NCI-H2081 treated with DMSO at 0.1 percent for 48 hours (cell line): ENCODE measurements at places on chromosomes 4 and X.

GRCh38 chr4:172660251-172660650 lies 508.4 kb upstream of the GALNT7 start:
- DNase-seq = no peak

- no peak for DNase-seq
Measured at GRCh38 chrX:48785540-48786214, 713 bp upstream of the GATA1 start.

DNA sequence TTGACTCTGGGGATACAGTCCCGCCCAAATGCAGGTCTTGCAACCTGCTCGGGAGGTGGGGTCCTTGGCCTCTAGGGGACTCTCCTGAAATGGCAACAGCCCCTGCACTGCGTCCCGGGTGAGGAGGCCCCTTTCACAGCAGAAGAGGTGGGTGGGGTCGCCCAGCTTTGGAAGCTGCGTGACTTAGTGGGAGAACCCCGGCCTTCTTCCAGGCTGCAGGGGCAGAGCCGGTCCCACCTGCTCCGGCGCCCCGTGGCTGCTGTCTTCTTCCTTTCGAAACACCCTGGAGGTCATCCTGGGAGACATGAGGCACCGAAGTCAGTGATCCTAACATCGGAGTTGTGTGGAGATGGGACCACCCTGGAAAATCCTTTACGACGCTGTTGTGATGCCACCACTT lies 103.7 kb upstream of the ADRA2C start:
- no peak for DNase-seq

GRCh38 chr4:84578540-84579402 lies 4.2 kb upstream of the CDS1 start:
- peak; percentile 0 for DNase-seq

DNA sequence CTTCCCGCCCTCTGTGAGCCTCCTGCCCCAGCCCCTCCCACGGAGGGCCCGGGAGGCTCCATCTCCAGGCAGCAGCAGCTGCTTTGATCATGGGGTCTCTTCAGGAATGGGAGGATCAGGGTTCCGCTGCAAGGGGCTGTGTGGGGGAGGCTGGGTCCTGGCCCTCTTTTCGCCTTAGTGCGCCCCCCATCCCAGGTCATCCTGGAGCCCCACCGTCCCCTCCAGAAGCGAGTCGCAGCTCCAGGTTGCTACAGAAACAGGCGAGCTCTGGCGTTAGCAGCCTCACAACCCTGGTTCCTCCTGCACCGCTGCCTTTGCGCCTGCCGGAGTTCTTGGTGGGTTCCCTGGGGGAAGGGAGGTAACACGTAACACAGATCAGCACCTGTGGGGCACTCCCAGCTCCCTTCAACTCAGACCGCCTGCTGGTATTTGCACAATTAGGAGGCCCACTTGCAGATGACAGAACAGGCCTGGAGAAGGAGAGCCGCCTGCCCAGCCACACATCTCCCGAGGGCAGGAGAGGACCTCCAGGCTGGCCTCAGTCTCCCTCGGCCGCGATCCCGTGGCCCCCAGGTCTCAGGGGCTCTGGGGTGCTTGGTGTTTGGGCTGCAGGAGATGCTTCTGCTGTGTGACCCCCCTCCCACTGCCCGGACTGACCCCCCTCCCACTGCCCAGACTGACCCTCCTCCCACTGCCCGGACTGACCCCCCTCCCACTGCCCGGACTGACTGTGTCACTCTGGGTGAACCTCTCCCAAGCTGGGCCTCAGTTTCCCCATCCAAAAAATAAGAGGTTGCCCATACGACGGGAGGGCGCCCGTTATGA lies 64.2 kb upstream of the ADRA2C start:
- no peak for DNase-seq

GRCh38 chr4:48340276-48340964 lies 909 bp upstream of the SLAIN2 start:
- DNase-seq = no peak
